ENCODE measurements at places on chromosomes 2 and 18. TPM values are rescaled to one million over a fixed set of nuclear protein-coding genes. Genes with fewer than 3 reads are reported as not detected.

Gene COL3A1
- total RNA-seq: 180 TPM

Gene TUBA3D
- total RNA-seq: 4.0 TPM

Gene GREB1L
- total RNA-seq: 16.2 TPM

Gene TBR1
- 0.05 TPM for total RNA-seq

Gene GPR39
- not detected for total RNA-seq

Gene RNF152
- total RNA-seq: 10.2 TPM

Gene NEU4
- not detected for total RNA-seq

Gene C18orf54
- 1.4 TPM for total RNA-seq

Gene ZSWIM2
- total RNA-seq: not detected

Gene ABCB11
- total RNA-seq: 0.03 TPM

Gene CRYBA2
- not detected for total RNA-seq

Gene POTEF
- total RNA-seq: not detected

Gene GDF7
- 0.94 TPM for total RNA-seq

Gene NBEAL1
- total RNA-seq: 28.7 TPM

Gene PLCL1
- 82.5 TPM for total RNA-seq

Gene FER1L5
- total RNA-seq: 0.08 TPM

Gene BUB1
- total RNA-seq: 0.83 TPM

Gene DCC
- total RNA-seq: not detected

Gene TDRD15
- not detected for total RNA-seq

Gene ATP6V1C2
- 0.24 TPM for total RNA-seq

Gene RNF125
- 1.5 TPM for total RNA-seq

Gene ALK
- total RNA-seq: not detected

Gene CSRNP3
- 2.9 TPM for total RNA-seq

Gene NXPH2
- not detected for total RNA-seq

Gene CPO
- total RNA-seq: not detected

Gene KRTCAP3
- total RNA-seq: not detected

Gene G6PC2
- not detected for total RNA-seq
